ENCODE measurements at places on chromosomes 4 and X. TPM values are rescaled to one million over a fixed set of nuclear protein-coding genes. Genes with fewer than 3 reads are reported as not detected.

ZXDA gene
- 1.9 TPM for total RNA-seq

PARM1 gene
- 0.72 TPM for total RNA-seq

TMEM31 gene
- not detected for total RNA-seq

GIMD1 gene
- total RNA-seq = not detected

TCEAL9 gene
- 88.1 TPM for total RNA-seq

ZNF630 gene
- 0.21 TPM for total RNA-seq

XAGE2 gene
- not detected for total RNA-seq

SLC2A9 gene
- total RNA-seq = 0.19 TPM

HPGDS gene
- not detected for total RNA-seq

All from A549 treated with CORT108297 at 1 μM for 4 hours (cell line).